ENCODE measurements at places on chromosomes 5 and 9.

DNA sequence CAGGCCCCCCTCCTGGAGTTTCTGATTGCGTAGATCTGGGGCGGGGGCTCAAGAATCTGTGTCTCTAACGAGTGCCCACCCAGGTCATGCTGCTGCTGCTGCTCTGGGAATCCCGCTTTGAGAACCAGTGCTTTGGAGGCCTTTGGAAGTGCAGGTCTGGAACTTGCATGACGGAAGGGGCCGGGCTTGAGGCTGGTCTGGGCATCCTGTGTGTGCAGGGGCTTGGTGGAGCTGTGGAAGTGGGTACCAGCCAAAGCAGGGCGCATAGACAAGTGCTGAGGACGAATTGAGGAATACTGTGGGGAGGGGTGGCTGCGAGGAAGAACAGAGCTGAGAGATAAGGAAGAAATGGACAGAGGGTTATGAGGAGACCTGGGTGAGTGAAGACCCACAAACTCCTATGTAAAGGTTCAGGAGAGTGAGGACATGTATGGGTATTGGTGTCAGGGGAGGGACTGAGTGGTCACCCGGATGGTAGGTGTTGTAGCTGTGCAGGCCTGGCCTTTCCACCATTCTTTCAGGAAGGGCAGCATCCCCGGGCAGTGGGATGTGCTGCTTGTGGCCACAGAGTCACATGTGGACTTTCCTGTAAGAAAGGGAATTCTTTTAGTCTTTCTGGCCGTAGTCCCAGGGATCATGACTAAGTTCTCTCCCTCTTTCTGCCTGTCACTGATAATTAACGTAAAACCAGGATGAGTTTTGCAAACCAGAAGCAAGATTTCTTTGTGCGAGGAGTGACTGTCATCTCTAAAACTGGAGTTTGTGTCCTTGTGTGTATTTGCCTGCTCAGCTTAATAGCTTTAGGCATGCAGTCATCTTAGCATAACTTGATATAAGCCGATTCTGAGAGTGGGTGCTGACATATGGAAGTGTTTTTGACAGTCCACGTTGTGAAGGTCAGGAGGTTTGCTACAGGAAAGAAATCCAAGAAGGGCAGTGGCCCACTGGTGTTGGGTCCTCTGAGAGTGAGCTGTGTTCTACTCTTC is 43.3 kb upstream of the TJP2 start:
- no peak for DNase-seq

GRCh38 chr9:125854553-125855275 is 107.5 kb downstream of the PBX3 start:
- DNase-seq = no peak

GRCh38 chr9:12595400-12595799 is 97.8 kb upstream of the TYRP1 start:
- no peak for DNase-seq

DNA sequence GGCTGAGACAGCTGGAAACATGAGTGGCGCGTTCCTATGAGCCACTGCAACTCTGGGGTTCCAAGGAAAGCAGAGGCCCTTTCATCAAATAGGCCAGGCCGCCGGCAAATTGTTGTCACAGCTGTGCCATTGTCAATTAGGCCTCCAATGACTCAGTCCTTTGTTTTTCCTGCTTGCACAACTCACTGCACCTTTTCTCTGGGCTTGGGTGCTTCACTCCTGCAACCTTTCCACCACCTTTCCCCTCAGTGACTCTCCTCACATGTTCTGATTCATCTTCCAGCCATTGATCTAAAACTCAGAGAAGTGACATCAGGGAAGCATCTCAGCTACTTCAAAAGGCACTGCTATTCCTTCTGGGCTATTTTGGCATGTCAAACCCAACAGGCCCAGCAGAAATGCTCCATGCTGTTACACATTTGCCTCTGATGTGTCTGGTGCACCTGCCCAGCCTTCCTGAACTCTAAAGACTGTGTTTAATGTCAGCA is 653.7 kb downstream of the NR2F1-AS1 start:
- no peak for DNase-seq

- DNase-seq = no peak
These were observed 702.2 kb downstream of the MAT2B start for GRCh38 chr5:164207646-164208045.

- DNase-seq = no peak
These were observed 2.8 kb downstream of the PDLIM7 start for GRCh38 chr5:177494346-177495195.

DNA sequence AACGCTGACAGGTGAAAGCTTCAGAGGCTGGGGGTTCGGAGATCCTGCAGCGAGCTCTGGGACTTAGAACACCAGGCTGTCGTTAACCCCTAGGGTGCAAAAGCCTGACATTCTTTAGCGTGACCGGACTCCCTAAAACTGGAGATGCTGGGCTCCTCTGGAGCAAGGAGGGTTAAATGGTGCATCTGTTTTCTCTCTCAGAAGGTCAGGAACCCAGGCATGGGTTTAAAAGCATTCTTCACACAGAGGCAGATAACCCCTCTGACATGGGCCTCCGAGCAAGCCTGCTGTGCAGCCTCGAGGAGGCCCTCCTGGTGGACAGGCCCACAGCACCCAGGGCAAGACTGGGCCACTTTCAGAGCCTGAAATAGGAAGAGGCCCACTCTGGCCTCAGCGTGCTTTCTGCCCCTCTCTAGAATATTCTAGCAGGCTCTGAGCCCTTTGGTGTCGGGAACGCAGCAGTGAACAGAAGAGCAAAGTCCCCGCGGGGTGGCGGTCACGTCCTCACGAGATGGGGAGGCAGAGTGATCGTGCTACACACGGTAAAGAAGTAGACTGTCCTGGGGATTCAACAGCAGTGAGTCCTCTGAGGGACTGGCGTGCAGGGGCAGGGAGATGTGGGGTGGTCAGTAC is 124.8 kb downstream of the COL23A1 start:
- DNase-seq = no peak

DNA sequence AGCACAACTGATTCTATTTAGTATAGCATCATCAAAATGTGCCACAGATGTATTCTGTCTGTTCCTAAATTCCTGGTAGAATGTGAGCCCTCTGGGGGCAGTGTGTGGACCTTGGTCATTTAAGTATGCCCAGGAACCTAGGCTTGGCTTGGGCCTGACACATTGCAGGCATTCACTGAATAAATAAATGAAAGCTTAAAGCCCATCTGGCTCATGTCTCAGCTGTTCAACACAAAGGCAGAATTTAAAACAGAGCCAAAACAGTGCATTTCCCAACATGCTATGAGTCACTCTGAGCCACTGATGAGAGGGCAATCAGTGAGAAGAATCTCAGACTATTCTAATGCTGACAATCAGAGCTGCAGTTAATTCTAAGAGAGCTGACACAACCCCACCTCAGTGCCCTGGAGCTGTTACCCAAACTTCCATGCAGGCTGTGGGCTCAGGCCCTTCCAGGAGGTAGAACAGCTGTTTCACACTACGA is 8.1 kb downstream of the FAM193B start:
- no peak for DNase-seq

DNA sequence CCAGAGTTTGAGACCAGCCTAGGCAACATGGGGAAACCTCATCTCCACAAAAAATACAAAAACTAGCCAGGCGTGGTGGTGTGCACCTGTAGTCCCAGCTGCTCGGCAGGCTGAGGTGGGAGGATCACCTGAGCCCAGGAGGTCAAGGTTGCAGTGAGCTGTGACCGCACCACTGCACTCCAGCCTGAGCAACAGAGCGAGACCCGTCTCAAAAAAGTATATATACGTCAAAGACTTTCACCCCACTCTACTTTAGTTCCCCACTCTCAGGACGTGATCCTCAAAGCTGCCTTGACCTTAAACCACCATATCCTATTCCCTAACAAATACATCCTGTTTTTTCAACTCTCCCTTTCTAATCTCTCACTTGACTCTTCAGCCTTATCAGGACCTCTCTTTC is 41.0 kb downstream of the PCDHGC5 start:
- DNase-seq = no peak

- DNase-seq = no peak
These were observed 39.6 kb upstream of the FCN1 start for GRCh38 chr9:134957165-134957944.

GRCh38 chr5:171596391-171596878 is 177.0 kb downstream of the FGF18 start:
- no peak for DNase-seq

DNA sequence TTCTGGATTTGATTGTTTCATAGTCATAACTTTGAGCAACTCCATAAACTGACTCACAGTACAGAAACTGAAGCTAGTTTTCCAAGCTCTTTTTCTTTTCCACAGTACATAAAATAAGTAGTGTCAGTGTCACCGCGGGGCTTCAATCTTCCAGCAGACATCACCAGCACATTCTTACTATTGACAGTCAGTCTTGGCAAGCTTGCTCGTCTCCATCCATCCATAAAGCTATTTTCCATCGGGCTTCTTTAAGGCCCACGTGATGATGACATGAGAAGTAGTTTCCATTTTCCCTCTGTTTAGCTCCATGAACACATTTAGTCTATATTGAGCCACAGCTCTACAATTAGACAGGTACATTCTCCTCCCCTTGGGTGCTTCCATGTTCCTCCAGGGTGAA is 443.4 kb downstream of the KDM4C start:
- no peak for DNase-seq

DNA sequence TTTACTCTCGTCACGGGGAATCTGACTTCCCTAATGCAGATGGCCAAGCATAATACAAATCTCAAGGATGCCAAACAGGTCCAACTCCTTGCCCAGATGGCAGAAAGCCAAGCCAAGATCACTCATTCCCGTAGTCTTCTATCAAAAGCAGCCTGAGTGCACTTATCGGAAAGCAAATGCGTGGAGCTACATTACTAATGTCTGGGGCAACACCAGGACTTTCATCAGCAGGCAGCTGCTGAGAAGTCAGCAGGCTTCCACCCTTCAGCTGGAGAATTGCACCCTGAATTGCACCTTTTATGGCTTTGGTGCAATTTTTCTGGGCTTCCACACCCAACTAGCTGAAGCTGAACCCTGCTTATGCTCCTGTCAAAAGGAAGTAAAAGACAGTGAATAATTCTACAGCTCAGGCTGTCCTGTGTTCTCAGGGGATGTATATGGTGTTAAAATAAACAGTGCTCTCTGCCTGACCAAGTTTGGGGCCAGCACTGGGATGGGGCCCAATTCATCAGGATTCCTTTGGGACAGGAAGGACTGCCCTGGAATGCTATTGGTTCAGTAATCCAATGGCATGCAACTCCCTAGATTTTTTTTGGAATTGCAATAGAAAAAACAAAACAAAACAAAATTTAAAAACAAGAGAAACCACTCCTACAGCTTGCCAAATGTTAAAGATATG is 92.6 kb downstream of the DPYSL3 start:
- no peak for DNase-seq

GRCh38 chr9:91273853-91274552 is 87.7 kb downstream of the AUH start:
- no peak for DNase-seq

DNA sequence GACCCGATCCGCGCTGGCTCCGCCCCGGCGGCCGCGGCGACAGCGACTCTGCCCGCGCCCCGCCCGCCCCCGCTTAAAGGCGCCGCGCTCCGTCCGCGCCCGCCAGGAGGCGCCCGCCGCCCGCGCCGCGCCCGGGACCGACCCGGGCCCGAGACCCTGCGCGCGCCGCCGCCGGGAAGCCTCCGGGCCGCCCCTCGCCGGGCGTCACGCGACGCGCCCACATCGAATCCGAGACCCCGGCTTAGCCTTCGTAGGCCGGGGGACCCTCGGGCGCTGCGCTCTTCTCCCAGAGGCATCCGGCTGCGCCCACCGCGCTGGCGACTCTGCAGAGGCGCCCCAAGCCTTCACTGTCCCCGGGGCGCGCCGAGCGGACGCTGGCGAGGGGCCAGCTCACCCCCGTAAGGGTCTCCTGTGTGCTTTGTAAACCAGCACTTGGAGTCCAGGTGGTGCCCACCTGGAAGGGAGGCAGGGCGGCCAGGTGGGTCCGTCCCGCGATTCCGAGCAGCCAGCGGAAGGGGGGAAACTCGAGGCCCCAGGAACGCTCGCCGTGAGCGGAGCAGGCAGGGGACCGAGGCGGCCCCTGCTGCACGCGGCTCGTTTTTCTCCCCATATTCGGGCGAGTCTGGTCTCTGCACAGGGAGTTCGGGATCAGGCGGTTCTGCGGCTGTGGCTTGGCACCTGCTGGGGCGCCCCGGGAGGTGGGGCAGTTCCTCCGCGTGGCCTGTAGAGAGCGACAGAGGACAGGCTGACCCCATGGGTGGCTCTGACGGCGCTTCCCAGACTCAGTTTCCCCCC is 423 bp upstream of the ABCA2 start:
- peak; percentile 92 for DNase-seq

DNA sequence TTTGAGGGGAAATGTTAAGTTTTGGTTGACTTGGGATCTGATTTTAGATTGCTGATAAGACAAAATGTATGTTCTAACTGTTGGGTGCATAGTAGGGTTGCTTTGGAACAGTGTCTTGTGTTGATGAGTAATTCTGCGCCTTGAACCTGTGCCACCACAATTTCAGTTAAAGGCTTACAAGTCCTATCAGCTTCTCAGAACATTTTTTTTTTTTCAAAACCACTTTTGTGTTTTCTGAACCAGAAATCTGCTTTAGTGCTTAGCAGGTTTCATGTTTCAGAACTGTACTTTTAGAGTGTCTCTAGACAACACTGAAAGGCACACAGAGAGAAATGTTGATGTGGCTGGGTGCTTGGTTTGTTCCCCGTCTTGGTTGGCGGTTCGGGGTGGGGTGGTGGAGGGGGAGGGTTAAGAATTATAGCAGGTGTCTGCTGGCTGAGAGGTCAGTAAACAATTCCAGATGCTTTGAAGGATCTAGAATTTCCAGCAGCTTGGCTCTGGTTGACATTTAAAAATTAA is 84.6 kb downstream of the ANKRD55 start:
- no peak for DNase-seq

GRCh38 chr9:124001458-124001799 is 10.1 kb upstream of the LHX2 start:
- DNase-seq = no peak

DNA sequence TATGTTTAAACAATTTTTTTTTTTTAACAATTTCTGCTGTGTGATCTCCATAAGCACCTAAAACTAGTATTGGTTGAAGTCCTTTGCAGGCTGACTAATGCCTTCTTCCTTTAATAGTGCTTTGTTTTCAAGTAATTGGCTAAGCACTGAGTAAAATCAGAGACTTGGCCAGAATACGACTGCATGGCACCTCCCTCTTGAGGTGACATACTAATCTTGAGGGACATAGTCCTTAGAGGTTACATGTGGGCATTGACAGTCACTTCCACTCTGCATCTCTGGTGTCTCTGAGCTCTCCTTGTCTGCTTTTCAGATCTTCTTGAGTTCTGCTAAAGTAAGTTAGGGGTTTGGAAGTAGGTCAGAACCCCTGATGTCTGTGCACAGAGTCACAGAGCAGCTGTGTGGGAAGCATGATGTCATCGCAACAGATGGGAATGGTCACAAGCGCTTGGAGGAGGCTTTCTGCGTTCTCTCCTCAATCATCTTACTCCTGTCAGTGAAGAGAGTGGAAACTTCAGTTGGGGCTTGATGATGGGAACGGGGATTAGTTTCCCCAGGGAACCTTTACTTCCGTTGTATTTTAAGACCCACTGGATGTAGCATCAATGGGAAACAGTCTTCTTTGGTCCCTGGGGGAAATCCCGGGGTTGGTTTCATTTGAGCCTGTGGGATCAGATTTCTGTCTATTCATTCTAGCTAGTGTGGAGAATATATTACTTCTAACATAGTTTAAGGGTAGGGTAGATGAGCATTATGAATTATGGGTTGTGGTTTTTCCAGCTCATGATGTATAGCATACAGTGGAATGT is 136.9 kb downstream of the ARHGAP26 start:
- no peak for DNase-seq

Measured in cerebellum (tissue), 4 donors.